NCI-H774 (cell line): ENCODE measurements at places on chromosomes 1 and 21.

GRCh38 chr1:203440771-203441170, 34.8 kb upstream of the PRELP start:
- DNase-seq, result no peak

DNA sequence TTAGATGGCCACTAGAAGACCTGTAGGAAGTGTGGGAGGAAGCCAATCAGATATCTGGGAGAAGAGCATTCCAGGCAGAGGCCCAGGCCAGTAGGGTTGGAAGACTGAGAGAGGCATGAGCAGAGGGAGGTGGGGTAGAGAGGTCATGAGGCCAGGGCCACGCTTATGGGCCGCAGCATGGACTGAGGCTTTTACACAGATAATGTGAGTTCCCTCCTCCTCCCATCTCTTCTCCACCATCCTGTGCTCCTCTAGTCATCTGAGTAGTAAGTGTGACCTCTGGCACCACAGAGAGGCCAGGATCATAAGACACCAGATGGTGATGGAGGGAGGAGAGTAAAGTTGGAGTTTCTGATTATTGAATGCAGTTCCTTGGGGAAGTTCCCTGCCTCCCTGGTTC, 17.1 kb downstream of the TTC22 start:
- no peak for DNase-seq

DNA sequence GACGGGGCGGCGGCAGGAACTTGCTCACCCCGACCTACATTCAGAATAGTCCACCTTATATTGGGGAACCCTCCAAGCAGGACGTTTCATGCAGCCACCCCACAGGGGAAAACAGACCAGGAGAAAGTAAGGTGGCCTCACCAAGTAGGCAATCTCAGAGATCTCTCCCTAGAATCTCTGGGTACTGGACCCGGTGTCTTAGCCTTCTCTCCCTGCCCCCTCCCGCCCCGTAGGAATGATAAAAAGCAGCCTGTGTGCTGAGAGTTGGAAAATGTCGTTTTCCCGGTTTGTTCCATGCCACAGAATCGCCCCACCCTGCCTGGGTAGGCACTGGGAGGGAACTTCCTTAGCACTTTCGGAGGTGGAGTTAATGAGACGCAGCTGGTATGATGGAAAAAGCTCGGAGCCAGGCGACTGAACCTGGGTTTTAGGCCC, 789 bp upstream of the PTPN14 start:
- DNase-seq, result no peak

- no peak for DNase-seq
Observed at GRCh38 chr1:99546432-99547416, 99.2 kb upstream of the PALMD start.

DNA sequence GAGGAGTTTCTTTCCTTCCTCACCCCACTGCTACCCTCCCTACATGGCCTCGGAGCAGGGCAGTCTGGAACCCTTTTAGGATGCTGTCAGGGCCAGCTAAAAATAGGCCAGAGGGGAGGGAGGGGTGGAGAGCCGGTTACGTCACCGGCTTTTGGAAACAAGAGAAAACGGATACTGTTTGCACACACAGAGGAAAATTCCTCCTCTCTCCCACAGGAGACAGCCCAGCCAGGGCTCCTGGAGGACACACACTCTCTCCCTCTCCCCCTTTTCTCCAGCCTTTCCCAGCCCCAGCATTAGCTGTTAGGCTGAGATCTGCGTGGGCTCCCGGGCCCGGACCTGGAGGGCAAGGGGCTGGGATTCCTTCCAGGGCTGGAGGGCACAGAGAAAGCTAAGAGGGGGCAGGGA, 20.0 kb upstream of the ALDH4A1 start:
- no peak for DNase-seq
